ENCODE measurements at places on chromosomes 5 and 9.

GRCh38 chr5:69368458-69369339 is 621 bp downstream of the AK6 start:
- no peak for DNase-seq

DNA sequence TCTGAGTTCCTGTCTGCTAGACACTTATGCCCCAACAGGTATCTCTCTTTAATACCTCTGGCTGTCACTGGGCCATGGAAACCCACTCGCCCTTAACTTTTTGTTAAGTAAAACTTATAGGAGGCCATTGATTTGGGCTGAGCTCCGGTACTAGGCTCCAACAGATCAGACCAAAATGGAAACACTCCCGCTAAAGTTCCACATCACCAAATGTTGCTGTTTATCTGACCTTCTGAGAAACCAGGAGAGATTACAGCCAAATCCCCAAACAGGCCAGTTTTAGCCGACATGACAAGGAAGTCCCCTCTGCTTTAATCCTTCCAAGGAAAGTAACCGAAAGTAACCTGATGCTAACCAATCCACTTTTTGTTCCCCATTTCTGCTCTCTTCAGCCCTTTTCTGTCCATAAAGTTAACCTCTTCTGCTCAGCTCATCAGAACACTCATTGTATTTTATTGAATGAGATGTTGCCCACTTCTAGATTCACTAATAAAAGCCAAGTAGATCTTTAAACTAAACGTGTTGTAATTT is 115.2 kb upstream of the LHFPL2 start:
- DNase-seq, result no peak

- no peak for DNase-seq
Observed at GRCh38 chr5:39395521-39395920, 29.3 kb downstream of the DAB2 start.

DNA sequence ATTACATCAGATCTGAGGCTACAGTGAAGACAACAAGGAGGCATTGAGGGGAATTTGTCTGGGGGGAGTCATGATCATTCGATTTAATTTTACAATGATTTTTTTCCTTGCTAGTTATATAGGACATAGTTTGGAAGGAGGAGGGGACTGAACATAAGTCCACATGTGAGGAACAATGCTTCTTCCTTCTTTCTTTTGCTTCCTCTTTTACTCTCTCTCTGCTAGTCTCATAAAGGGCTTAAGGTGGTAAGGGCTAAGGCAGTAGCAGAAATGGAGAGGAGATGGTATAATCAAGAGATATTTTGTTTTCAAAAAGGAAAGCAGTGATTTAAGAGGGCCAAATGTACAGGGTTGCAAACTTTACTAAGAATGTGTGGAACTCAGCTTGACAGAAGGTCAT is 64.3 kb downstream of the GRIN3A start:
- no peak for DNase-seq

- no peak for DNase-seq
Observed at GRCh38 chr9:81737871-81738507, 48.6 kb upstream of the TLE1 start.

DNA sequence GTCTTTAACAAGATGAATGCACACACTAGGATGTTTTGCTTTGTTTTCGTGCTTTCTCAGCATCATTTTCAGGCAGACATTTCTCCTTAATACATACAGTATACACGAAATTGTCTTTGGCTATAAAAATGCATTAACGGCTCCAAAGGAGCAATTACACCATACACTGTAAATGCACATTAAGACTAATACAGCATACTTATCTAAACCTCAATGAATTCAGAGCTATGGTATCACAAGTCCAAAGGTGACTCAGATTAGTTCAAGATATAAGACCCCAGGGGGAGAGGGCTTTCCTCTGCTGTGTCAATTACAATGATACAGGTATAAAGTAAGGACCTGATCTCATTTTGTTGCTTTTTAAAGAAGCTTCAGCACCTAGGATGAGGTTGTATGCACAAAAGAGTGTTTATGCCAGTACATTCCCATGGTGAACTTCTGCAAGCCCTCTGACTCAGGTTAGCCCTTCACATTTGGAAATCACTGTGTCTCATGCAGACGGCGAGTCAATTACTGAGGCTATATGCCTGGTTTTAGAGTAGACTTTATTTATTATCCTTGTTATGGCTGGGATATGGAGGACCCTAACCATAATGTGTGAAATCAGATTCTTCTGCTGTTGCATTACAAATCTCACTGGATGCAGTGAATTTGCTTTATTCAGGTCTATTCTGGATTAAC is 233.3 kb downstream of the ZNF608 start:
- no peak for DNase-seq

GRCh38 chr5:157558681-157559080 is 16.9 kb downstream of the ADAM19 start:
- no peak for DNase-seq

DNA sequence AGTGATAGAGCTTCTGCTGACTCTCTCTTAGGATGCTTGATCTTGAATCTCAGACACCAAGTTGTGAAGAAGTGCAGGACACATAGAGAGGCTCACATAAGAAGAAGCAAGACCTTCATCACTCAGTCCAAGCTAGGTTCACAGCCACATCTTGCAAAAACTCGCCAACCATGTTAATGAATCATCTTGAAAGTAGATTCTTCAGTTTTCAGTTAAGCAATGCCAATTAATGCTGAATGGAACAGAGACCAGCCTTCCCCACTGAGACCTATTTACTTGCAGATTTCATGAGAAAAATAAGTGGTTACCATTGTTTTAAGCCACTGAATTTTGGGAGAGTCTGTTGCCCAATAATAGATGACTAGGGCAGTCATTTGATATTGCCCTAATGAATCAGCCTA is 217.7 kb upstream of the EDIL3 start:
- no peak for DNase-seq

DNA sequence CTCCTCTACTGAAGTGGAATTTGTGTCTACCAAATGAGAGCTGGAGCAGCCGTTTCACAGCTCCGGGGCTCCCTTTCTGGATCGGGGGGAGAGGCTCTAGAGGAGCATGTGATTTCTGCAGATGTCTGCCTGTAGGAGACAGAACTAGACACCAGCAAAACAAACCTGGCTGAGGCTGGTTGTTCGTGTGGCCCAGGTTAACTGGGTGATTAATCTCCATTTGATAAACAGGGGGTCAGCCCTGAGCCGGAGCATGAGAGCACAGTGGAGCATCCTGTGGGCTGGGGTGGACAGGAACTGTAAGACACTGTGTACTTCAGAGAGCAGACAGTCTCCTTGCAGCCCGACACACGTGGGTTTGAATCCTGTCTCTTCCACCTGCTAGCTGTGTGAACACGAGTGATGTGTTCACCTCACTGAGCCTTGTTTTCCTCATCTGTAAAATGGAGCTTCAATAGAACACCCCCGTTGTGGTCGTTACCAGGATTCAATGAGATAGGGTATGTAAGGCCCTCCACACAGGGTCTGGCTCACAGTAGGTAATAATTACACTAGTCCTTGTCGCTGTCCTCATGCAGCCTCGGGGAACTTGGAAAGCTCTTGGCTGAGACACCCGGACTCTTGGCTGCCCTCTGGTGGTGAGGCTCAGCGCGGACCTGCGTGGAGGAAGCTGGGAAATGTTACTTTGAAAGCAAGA is 12.9 kb downstream of the CXCL14 start:
- peak; percentile 14 for DNase-seq

DNA sequence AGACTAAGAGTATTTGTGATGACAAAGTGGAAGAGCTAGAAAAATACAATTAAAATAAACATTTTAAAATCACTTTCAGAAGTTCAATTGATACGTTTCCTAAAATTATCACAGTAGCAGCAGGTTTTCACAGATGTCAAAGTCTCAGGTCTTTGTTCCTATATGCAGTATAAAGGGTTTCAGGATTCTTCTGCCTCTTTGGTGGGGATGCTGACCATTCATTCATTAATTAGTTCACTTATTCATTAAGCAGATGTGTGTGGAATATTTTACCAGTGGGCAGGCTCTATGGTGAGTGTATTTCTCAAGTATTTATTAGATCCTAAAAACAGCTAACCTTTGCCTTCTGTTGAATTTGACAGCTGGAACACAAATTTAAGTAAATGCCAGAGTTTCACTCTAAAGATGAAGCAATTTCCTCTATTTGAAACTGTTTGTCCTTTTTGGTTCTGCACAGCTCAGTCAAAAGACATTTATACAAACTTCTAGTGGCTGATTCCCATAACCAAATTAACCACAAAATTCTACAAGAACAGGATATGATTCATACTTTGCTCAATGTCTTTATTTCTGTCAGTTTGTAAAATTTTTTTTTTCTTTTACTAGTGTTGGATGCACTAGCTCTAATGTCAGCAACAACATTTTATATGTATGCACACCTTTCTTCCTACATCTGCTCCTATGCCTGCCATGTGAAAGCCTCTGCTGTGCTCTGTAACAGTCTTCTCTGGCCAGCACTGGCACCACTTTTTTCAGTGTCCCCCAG is 75.9 kb upstream of the PRR16 start:
- no peak for DNase-seq

DNA sequence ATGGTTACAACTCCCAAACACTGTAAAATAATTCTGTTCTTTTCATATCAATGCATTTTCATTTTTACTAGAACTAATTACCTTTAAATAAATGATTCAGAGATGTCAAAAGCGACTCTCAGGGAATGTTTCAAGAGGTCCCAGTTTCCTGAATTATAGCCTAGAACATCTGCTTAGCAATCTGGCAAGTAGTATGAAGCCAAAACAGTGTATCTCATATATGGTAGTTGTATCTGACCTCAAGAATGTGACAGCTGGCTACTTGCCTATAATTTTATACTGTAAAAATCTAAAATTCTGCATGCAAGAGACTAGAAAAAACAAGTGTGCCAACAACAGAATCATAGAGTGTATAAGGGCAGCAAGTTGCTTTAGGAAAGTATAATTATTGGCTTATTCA is 187.7 kb upstream of the POU5F2 start:
- DNase-seq, result no peak

DNA sequence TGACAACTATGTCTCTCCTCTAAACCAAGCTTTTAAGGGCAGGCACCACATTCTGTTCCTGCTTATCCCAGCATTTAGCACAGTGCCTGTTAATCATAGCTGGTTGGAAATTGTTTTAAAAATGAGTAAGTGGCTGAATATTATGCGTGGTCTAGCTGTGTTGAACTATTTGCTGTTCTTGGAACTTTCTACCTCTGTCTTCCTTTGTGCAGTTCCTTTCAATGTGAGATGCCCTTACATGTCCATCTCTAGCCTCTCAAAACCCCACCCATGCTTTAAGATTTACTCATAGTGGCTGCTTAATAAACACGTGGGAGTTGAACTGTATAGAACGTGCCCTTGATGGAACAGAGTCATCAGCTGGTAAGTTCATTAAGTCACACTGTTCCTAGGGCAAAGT is 34.5 kb downstream of the C9orf57 start:
- no peak for DNase-seq

- no peak for DNase-seq
Observed at GRCh38 chr5:40939753-40940152, 30.5 kb downstream of the C7 start.

- DNase-seq, result no peak
Observed at GRCh38 chr9:113952676-113953075, 76.6 kb downstream of the ZNF618 start.

DNA sequence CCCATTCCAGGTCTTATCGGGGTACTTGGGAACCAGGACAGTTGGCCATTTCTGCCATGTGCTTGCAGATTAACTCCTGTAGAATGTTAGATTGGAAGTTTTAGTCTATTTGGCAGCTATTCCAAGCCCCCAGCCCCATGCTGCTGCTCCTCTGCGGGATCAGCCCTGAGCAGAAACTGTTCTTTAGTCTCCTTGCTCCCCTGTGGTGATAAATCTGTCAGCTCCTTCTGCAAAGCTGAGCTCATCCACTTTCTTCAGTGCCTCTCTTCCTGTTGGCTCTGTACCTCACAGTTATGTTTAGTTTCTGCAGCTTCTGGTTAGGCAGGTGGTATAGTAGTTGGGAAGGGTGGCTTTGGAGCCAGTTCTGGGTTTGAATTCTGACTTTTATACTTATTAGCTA is 170.4 kb downstream of the GRIA1 start:
- DNase-seq, result no peak
